ENCODE measurements at places on chromosomes 1 and 21.

GRCh38 chr21:36509973-36510664 is 30.2 kb upstream of the CLDN14 start:
- DNase-seq, result no peak

DNA sequence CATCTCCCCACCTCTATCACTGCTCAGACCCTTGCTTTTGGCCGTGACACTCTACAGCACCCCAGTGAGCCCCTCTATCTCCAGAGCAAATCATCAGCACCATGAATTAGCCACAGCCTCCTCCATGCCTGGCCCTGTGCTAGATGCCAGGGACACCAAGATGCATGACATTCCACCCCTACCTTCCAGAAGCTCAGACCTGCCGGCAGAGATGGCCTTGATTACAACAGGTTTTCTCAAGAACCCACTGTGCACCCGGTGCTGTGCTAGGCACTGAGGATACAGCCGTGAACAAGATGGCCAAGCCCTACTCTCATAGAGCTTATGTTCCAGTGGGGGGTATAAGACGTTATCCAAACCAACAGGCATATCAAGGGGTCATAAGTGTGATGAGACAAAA is 30.6 kb downstream of the CDK18 start:
- DNase-seq, result peak; percentile 9

- DNase-seq, result no peak
Measured at GRCh38 chr1:154696456-154696855, 88.5 kb upstream of the ADAR start.

GRCh38 chr1:56380531-56380930 is 198.8 kb downstream of the PLPP3 start:
- DNase-seq, result no peak

GRCh38 chr1:171939740-171940139 is 98.4 kb downstream of the DNM3 start:
- DNase-seq, result no peak

GRCh38 chr1:198627436-198628066 is 11.3 kb upstream of the PTPRC start:
- no peak for DNase-seq

GRCh38 chr1:223374064-223374610 is 10.2 kb upstream of the SUSD4 start:
- no peak for DNase-seq

DNA sequence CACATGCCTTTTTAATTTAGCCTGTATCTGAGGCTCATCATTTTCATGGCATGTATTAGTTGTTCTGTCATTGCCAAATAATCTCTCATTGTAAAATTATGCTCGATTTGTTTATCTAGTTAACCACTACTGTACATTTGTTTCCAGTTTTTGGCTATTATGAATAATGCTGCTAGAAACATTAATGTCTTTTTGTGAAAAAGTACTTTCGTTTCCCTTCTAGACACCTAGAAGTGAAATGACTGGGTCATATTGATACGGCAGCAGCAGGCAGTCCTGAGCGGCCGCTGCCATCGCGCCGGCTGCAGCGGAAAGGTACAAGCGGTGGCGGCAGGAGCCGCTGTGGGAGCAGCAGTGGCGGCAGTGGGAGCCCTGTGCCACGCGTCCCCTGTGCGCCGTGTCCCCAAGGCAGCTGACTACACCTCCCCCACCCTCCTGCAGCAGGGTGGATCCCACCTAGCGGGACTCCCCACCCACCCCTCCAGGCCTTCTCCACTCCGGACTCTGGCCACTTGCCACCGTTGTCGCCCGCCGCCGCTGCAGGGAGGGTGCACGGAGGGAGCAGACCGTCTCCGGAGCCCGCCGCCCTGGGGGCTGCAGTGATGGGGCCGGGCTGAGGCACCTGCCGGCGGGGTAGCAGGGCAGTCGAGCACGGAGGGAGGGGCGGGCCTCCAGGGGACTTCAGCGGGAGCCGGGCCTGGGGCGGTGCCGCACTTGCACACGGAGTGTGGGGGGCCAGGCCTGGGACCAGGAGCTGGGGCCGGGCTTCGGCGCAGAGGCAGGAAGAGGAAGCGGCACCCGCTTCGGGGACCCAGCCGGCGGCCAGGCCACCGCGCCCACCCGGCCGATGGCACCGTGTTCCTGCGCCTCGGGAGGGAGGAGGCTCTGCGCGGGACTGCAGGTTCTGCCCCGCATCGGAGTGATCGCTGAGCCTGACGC is 66.8 kb upstream of the RGS7 start:
- DNase-seq, result peak; percentile 86
